Activated CD4-positive, alpha-beta T cell treated with anti-CD3 and anti-CD28 coated beads, Interleukin-2, amount 10 ng/mL, durations not matched to agents 24 days and 14 days (primary cell): ENCODE measurements at places on chromosomes 1 and 21.

- DNase-seq: no peak
- no peaks in the 10 kb centered on the region for H3K36me3 ChIP-seq
- no peak overlapping the region for H3K4me3 ChIP-seq
- H3K27me3 ChIP-seq: no peaks in the 10 kb centered on the region
- H3K4me1 ChIP-seq: no peaks in the 10 kb centered on the region
These were observed 917.9 kb upstream of the B3GALT2 start for GRCh38 chr1:194104247-194104844.

- no peak overlapping the region for H3K4me3 ChIP-seq
- peaks cover 2% of the 10 kb centered on the region for H3K4me1 ChIP-seq
- no peak overlapping the region for H3K27ac ChIP-seq
- H3K27me3 ChIP-seq: peaks cover 31% of the 10 kb centered on the region
- H3K36me3 ChIP-seq: no peaks in the 10 kb centered on the region
- DNase-seq: no peak
These were observed 166.6 kb downstream of the DYRK1A start for GRCh38 chr21:37532868-37533780.

GRCh38 chr21:15809818-15810217 lies 80.0 kb downstream of the USP25 start:
- no peak for DNase-seq
- H3K4me3 ChIP-seq: no peak overlapping the region
- H3K27me3 ChIP-seq: no peaks in the 10 kb centered on the region
- peaks cover 66% of the 10 kb centered on the region for H3K36me3 ChIP-seq
- peaks cover 7% of the 10 kb centered on the region for H3K4me1 ChIP-seq

DNA sequence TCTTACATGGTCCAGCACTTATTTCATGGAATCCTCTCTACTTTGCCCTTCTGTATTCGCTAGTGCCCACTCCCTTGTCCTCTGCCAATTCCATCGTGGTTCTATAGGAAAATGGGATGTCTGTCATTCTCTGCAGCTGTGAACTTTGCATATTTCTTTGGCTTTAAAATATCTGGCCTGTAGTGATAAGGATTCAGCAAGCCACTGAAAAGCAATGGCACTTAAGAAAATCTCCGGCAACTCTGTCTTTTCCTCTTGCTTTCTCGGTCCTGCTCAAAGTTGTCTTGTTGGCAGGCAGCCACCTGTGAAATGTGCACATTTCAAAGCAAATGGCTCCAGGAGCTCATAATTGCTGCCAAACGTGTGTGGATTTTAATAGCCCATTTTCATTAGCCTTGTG lies 91.8 kb downstream of the CHD1L start:
- no peak overlapping the region for H3K4me3 ChIP-seq
- DNase-seq: no peak
- H3K27me3 ChIP-seq: peaks cover 33% of the 10 kb centered on the region
- H3K4me1 ChIP-seq: no peaks in the 10 kb centered on the region
- no peak overlapping the region for H3K27ac ChIP-seq
